ENCODE measurements at places on chromosomes 1 and 21.
A peak's percentile ranks its signal among the peaks of the same experiment; 100 is the strongest.

DNA sequence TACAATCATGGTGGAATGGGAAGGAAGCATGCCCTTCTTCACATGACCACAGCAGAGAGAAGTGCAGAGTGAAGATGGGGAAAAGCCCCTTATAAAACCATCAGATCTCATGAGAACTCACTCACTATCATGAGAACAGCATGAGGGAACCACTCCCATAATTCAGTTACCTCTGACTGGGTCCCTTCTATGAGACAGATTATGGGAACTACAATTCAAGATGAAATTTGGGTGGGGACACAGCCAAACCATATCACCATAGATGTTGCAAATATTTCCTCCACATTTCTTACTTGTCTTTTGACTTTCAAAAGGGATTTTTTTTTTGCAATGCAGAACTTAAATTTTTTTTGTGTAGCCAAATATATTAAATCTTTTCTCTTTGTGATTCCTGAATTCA, 14.8 kb downstream of the SH3BGR start:
- no peak for DNase-seq

- no peak for DNase-seq
These were observed 134.7 kb downstream of the KAZN start for GRCh38 chr1:14733048-14733778.

- DNase-seq: no peak
These were observed 618 bp downstream of the SH3BGR start for GRCh38 chr21:39452207-39452969.

- no peak for DNase-seq
These were observed 66.9 kb upstream of the TINAGL1 start for GRCh38 chr1:31509124-31510072.

DNA sequence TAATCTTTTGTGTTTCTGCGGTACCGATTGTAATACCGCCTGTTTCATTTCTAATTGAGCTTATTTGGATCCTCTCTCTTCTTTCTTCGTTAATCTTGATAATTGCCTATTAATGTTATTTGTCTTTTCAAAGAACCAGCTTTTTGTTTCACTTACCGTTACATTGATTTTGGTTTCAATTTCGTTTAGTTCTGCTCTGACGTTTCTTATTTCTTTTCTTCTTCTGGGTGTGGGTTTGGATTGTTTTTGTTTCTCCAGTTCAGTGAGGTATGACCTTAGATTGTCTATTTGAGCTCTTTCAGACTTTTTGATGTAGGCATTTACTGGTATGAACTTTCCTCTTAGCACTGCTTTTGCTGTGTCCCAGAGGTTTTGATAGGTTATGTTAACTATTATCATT, 9.4 kb downstream of the OR2M2 start:
- no peak for DNase-seq

GRCh38 chr21:30044447-30045064, 104.8 kb upstream of the GRIK1 start:
- no peak for DNase-seq

- no peak for DNase-seq
These were observed 113.9 kb downstream of the ATP5PO start for GRCh38 chr21:33801424-33802405.

DNA sequence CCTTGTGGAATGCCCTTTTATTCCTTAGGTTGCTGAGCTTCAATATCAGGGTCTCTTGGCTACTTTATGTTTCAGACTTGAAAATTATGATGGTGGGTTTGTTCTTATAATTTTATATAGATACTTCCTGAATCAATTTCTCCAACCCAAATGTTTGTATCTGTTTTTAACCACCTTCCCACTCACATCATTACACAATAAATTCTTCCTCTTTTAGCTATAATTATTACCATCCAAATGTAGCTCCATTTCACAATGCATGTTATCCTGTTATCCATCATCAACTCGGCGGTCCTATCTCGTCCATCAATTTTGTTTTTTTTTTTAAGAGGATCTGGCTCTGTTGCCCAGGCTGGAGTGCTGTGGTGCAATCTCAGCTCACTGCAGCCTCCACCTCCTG, 357.6 kb upstream of the ZP4 start:
- no peak for DNase-seq

DNA sequence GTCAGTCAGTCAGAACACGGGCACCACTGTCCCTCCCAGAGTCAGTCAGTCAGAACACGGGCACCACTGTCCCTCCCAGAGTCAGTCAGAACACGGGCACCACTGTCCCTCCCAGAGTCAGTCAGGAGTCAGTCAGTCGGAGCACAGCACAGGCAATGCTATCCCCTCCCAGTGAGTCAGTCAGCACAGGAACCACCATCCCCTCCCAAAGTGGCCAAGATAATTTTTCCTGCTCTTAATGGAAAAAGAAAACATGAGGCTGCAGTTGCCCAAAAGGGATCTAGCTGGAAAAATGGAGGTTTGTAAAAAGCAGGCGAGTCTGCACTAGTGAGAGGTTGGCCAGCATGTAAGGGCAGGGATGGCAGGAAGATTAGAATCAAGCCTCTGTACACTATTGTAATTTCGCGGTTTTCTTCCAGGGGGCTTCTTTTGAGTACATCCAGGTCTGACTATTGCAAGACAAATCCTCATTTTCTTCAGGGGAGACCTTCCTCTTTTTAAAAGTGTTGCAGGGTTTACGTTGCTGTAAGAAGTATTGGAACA, 213.8 kb downstream of the SIPA1L2 start:
- DNase-seq: no peak

DNA sequence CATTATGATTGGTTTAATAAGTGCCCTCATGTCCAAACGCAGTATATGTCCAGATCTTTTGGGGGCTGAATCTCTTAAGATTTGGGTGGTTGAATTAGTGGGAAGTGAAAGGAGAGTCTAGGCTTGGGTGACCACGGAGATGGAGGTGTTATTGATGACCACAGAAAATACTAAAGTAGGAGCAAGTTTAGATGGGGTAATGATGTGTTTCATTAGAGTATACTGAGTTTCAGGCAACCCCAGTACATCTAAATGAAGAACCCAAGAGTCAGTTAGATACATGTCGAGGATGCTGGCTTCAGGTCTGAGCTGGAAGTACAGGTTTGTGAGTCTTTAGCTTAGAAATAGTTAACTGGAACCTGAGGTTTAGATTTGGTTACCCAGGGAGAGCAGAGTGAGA, 6.5 kb upstream of the ZZZ3 start:
- DNase-seq: no peak

- DNase-seq: peak; percentile 10
These were observed 90.2 kb upstream of the RUNX1 start for GRCh38 chr21:35139382-35139715.

DNA sequence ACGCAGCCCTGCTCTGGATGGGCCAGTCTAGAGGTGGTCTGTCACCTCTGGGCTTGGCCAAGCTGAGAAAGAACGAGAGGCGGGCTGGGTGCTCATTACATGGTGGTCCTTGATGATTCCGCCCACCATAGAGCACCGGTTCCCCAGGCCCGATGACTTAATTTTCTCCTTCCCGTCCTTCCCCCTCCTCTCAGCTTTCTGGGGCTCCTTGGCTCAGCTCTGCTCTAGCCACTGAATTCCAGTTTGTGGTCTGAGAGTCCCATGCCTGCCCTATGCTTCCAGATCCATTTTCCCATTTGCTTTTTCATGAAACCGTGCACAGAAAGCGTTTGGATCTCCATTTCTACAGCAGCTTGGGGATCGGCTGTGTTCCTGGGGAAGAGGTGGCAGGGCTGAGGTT, 318.5 kb upstream of the C1orf174 start:
- no peak for DNase-seq

GRCh38 chr1:202106340-202107254, 16.1 kb upstream of the GPR37L1 start:
- no peak for DNase-seq

- no peak for DNase-seq
These were observed 129.2 kb downstream of the MAGI3 start for GRCh38 chr1:113519556-113519955.

DNA sequence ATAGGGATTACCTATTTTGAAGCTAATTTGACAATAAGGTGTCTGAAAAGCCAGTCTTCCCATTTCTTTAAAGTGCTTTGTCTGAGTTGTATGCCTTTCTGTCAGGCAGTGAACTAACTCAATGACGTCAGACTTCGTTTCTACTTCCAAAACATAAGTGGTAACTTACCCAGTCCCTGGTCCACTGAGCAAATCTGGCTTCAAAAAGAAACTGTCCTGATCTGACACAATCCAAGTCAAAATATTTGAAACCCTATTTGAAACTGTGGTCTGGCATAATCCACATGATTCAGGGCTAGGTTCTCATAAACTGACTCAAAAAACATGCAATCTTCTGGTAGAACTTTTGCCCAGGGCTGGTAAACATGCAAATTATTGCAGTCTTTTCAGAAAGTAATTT, 34.0 kb downstream of the DIRAS3 start:
- no peak for DNase-seq
